ENCODE measurements at places on chromosomes 7 and 10.

GRCh38 chr7:87506246-87507180 lies 31.0 kb upstream of the ABCB4 start:
- no peak for DNase-seq

- no peak for DNase-seq
These were observed 86.5 kb downstream of the ARID5B start for GRCh38 chr10:61987951-61988379.

DNA sequence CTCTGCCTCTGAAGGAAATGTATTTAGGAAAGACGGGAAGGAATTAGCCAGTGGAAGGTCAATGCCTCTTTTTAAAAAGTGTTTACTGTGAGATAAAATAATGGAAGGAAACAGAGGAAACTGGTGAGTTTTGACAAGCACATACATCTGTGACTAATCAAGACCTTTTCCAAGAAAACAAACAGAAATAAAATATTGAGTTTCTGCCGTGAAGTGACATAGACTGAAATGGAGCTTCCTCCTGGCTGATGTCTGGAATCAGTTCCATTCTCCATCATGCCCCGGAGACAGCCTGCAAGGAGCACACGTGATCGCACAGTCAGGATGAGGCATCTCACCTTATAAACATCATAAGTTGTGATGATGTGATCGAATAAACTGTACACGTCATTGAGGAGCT lies 30.7 kb downstream of the TECTB start:
- DNase-seq = no peak

GRCh38 chr7:99252166-99252895 lies 20.3 kb upstream of the MYH16 start:
- no peak for DNase-seq

DNA sequence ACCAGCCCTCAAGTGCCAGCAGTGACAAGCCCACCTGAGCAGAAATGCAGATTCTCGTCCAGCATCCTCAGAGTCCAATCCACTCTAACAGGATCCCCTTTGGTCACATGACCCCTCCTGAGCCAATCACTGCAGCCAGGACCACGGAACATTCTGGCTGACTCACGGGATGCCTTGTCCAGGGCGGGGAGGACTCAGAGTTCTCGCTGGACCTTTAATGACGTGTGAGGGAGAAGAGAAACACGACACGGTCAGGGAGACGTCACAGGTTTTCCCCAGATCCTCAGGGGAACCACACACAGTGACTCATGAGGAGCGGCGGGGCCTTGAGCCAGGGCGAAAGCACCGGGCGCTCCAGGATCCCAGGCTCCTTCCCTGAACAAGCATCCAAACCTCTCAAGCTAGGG lies 155.7 kb downstream of the PTPRN2 start:
- no peak for DNase-seq

DNA sequence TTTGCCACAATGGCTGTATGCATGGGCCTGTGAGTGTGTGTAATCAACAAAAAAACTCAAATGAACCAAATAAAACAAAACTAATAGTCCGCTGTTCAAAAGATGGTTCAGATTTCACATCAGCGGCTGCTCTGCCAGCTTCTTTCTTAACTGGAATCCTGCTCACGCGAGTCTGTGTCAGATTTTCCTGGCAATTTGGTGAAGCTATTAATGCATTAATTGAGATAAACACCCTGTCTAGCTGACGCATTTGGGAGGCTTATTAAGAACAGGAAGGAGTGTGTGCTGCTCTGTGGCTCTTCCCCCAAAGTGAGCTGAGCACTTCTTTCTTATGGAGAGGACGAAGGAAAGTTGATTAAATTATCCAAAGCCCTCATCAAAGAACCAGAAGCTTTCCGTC lies 336.6 kb upstream of the MKI67 start:
- no peak for DNase-seq

DNA sequence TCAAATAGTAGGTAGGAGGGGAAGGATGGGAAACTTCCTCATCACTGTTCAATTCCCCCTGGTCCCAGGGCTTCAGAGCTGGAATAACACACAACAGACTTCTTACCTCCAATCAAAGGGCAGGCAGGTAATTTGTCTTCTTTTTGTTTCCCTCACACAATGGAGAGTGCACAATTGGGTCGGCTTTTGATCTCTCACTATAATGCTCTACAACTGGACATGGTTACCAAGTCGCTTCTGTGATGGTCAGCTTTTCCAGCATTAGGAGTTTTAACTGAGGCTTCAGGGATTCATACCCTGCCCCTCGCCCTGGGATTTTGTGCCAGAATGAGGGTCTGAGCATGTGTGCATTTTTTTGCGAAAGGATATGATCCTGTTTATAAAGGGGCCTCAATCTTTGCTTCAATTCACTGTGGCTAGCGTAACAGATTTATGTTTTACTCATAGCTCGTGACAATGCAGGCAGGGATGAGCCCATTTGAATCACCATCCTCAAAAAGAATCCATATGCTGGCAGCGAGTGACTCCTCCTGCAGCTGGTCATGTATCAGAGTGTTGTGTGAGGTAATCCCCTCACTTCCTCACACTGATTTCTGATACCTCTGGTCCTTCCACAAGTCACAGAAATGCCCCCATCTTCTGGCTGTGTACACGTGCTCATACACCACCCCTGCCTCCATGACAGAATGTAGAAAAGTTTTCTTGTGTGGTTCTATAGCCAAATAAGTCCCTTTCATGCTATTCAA lies 189.6 kb downstream of the CTTNBP2 start:
- DNase-seq = no peak

- DNase-seq = no peak
These were observed 5.3 kb downstream of the POLR2J start for GRCh38 chr7:102473271-102473991.

DNA sequence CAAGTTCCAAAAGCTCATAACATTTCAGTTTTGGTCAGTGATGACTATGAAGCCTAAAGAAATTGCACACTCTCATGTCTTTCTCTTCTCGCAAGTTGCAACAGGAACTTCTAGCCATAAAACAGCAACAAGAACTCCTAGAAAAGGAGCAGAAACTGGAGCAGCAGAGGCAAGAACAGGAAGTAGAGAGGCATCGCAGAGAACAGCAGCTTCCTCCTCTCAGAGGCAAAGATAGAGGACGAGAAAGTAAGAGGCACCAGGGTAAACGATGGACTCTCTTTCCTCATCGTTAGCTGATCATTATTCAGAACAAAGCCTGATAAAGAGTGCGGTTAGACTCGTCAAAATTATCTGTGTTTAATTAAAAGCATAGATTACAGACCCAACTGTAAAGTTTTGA lies 94.7 kb downstream of the HDAC9 start:
- DNase-seq = no peak

DNA sequence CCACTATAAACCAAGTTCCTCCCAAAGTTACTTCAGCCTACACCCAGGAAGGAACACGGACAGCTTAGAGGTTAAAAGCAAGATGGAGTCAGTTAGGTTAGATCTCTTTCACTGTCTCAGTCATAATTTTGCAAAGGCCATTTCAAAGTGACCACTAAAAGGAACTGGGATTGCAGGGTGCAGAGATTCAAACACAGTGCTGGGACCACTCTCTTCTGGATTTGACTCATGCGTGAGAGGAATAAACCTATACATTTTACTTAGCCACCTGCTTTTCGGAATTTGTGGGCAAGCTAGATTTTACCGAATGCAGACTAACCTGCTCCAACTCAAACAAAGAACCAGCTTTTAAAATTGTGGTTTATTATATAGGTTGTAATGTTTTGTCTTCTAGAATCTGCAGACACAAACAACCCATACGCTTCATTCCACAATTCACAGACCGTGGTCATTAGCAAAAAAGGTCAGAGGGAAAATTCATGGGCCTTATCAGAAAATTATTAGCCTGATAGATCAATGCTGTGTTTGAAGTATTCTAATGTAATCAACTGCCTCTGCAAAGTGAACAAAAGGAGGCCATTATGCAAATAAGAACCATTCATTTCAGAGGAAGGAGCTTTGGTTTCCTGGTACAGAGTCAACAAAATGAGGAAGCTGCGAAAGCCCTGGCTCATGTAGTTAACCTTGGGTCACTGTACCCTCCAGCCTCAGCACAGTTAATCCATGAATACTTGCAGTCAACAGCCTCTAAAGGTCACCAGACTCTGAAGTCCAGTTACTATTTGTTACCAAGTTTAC lies 342.7 kb upstream of the KLF6 start:
- no peak for DNase-seq

DNA sequence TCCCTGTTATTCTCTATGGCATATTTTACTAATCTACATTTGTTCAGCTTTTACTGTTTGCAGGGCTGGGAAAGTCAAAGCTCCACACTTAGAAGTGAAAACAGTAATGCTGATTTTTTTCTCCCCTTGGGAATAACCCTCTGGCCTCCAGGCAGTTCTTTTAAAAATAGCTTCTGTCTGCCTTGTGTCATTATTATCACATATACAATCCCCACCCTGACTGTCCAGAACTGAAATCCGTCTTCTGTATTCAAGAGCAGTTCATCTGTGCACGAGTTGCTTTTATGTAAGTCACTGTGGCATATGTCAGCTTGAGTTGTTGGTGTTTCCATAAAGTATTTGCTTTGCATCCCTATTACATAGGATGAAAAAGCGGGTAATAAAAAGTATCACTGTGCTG lies 1221.1 kb upstream of the CELF2 start:
- DNase-seq = no peak

GRCh38 chr10:28680358-28680752 lies 3.0 kb downstream of the BAMBI start:
- no peak for DNase-seq

- no peak for DNase-seq
These were observed 250.6 kb downstream of the BBS9 start for GRCh38 chr7:33379891-33380525.

DNA sequence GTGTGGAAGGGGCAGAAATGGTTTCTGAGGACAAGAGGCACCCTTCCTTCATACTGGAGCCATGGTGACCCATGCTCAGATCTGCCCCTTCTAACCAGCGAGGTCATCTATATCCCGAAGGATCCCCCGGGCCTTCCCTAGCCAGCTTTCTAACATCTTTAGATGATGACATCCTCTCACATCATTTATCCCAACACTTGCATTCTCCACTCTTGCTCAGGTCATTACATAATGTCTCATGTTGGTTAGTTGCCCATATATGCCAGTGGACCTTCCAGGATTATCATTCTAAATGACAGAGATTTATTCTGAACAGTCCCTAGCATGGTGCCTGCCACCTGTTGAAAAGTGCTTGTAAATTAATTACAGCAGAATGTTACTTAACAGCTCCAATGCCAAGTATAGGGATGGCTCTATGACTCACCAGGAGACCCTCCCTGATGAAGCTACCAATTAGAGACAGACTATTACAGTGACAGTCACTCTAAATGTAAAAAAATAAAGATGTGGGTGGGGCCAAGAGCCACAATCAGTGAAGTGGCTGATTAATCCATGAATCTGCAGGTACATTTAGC lies 22.6 kb upstream of the ABLIM1 start:
- no peak for DNase-seq

- DNase-seq = no peak
These were observed 49.1 kb downstream of the FEZF1 start for GRCh38 chr7:122255454-122255853.

GRCh38 chr7:33459340-33459751 lies 330.0 kb downstream of the BBS9 start:
- no peak for DNase-seq

- no peak for DNase-seq
These were observed 137.8 kb downstream of the SH3PXD2A start for GRCh38 chr10:103717341-103718246.

DNA sequence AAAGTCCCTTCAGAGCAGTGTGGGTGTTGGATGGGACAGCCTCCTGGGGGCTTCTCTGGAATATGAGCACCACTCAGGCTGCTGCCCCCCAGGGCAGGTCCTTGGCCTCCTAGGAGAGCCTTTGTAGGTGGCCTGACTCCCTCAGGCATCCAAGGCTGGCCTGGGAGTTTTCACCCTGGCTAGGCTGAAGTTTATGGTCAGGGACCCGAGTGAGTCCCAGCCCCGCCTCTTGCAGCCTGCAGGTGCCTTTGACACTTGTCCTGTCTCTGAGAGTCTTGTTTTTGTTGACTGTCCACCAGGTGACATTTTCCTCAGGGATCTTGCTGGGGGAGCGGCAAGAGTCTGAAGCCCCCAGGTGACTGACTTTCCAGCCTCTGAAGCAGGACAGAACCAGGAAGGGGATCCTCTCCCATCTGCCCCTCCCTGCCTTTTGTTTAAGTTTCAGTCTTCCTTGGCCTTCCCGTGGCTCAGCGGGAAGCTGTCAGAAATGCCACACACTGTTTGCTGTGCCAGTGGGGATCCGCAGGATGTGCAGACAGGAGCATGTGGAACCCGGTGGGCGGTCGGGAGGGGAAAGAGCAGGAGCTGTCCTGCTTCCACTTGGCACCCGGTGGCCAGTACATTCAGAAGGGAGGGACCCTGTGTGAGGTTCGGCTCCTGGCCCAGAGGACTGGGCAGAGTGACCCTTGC lies 59.5 kb downstream of the LRRC18 start:
- no peak for DNase-seq

DNA sequence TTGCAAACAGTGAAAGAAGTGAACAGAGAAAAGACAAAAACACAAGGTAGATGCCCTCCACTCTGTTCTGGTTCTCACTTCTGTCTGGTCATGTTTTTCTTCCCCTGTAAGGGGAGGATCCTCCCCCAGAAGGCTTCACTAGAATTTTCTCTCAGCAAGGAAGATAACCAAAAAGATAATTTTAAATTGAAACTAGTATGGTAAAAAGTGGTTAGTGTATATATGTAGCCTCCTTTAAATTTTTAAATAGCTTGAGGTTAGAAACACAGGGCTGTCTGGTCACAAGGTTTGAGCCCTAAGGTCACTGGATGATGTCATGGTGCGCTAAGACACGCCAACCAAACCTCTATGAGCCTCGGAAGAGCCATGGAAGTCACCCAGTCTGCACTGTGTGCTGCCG lies 5.6 kb upstream of the PKD1L1 start:
- no peak for DNase-seq

- DNase-seq = no peak
These were observed 161.6 kb downstream of the ITGA8 start for GRCh38 chr10:15558136-15558535.

DNA sequence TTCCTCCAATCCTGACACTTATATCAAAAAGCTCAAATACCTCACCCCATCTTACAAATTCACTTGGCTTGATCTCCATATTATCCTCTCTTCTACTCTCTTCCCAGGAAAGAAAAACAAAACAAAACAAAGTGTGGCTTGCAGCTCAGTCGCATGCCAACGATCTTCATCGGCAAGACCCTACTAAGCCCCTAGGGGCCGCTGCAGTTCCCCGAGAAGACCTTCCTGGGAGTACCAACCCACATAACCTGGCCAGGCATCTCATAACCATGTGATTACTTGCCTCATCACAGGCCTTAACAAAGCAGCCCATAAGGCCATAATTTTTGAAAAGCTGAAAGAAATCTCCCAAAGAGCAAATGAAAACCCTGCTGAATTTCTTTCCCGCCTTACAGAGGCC lies 103.7 kb downstream of the ZNF92 start:
- no peak for DNase-seq

DNA sequence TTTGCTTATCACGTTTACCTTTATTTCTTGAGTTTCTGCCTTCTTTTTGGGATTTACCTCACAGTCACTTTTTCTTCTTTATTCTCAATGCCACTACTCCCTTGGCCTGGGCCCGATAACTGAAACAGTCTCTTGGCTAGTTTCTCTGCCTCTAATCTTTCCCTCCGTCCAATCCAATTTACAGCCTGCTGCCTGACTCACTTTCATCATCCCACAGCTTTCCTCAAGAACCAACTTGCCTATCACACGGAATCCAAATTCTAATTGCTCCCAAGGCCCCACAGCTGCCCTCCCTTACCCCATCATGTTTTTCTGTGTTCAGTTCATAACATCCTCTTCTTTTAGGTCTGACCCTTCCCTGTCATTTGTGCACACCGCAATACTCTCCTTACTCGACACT lies 121.4 kb downstream of the HIPK2 start:
- DNase-seq = no peak

- no peak for DNase-seq
These were observed 512.1 kb upstream of the MBL2 start for GRCh38 chr10:53284615-53285182.
